ENCODE measurements at places on chromosomes 3 and 15.

GRCh38 chr3:140509534-140509933, 168.3 kb upstream of the TRIM42 start:
- no peak for DNase-seq

GRCh38 chr15:94231723-94232468, 535 bp downstream of the MCTP2 start:
- DNase-seq, result peak; percentile 10

GRCh38 chr3:182983876-182984275, 3.5 kb upstream of the DCUN1D1 start:
- DNase-seq, result no peak

DNA sequence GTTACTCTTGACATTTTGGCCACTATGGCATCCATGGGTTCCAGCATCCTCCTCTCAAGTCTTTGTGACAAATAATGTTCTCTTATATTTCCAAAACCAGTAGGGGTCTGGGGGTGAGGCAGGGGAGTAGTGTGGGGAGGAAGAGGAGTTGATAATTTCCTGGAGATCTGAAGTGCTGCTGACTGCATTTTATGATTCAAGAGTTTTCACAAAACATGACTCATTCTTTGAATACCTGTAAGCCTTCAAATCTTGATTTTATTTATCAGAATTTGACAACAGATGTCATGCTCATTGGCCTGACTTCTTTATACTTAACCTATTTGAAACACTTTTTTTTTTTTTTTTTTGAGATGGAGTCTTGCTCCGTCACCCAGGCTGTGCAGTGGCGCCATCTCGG, 98.8 kb upstream of the PLXND1 start:
- no peak for DNase-seq

GRCh38 chr3:55570271-55570711, 83.2 kb upstream of the WNT5A start:
- DNase-seq, result no peak

DNA sequence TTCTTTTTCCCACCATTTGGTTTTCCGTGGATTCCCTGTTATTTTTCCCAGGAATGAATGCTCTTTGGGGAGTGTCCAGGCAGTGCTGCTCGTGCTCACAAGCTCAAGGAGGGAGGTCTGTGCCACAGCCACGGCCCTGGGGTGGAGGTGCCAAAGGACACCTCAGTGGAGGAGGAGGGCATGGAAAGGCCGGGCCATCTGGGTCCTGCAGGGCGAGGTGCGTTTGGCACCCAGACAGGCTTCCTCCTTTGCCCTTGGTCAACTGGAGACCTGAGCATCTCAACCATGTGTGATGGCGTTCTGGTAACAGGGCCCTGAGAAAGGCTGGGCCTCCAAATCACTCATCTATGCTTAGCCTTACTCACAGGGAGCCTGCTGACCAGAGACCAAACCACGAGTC, 25.4 kb downstream of the KY start:
- DNase-seq, result no peak

- DNase-seq, result no peak
Measured at GRCh38 chr3:159897331-159898075, 91.1 kb upstream of the IL12A start.

GRCh38 chr15:67307156-67307555, 52.6 kb downstream of the IQCH start:
- no peak for DNase-seq

DNA sequence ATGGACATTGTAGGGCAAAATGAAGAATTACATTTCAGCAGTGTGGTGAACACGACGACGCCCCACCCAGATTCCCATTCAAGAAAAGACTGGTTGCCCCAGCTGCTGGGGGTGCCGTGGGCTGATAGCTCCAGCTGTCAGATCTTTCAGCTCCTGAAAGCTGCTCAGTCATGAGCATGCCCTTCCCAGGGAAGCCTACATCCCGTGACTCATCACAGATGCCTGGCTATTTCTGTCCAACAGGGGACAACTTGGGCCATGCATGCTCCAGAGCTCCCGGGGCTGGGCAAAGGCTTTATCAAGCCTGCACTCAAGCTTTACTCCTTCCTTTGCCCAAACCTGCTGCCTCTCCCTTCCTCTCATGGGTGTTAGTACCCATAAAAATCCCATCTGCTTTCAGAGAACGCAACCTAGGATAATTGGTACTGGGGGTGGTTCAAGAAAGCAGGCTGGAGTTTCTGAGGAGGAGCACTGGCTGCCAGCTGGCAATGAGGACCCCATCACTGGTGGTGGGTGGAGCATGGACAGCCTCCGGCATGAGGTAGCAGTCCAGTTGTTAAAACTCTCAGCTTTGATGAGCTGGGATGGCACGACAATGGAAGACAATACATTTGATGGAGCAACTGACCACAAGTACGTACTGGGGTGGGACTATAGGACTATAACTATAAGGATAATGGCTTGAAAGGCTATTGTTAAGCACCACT, 16.4 kb upstream of the ST8SIA2 start:
- no peak for DNase-seq

Measured in suppressor macrophage (primary cell).